Bladder microvascular endothelial cell (primary cell): ENCODE measurements at places on chromosomes 1 and 21. TPM values are rescaled to one million over a fixed set of nuclear protein-coding genes. Genes with fewer than 3 reads are reported as not detected.

S100A3 gene
- total RNA-seq, result 0.50 and 3.1 TPM in 2 replicates

ABCA4 gene
- total RNA-seq, result 2.6 and 260 TPM in 2 replicates

AKIRIN1 gene
- total RNA-seq, result 22.5 and 28.8 TPM in 2 replicates

CR1L gene
- total RNA-seq, result not detected in 2 replicates

C1orf50 gene
- 1.6 and 3.0 TPM in 2 replicates for total RNA-seq

OR10J1 gene
- not detected in 2 replicates for total RNA-seq

VWA5B1 gene
- not detected in 2 replicates for total RNA-seq

AKR7A3 gene
- 0.06 and 0.16 TPM in 2 replicates for total RNA-seq

BGLAP gene
- total RNA-seq, result 0.38 TPM in 1 of 2 replicates, not detected in the other

GBP2 gene
- total RNA-seq, result 53.6 and 75.8 TPM in 2 replicates

ACTN2 gene
- 0.06 TPM in 1 of 2 replicates, not detected in the other for total RNA-seq

SMIM1 gene
- total RNA-seq, result 0.44 and 0.49 TPM in 2 replicates

NEK7 gene
- total RNA-seq, result 37.9 and 66.9 TPM in 2 replicates

TRIM33 gene
- 13.6 and 38.1 TPM in 2 replicates for total RNA-seq

CCDC17 gene
- total RNA-seq, result 0.97 and 1.4 TPM in 2 replicates

ANKRD35 gene
- total RNA-seq, result 0.06 and 0.16 TPM in 2 replicates

SLC45A1 gene
- total RNA-seq, result 0.16 and 1.8 TPM in 2 replicates

NDUFS5 gene
- total RNA-seq, result 464 and 579 TPM in 2 replicates

STMN1 gene
- total RNA-seq, result 119 and 151 TPM in 2 replicates

TFF2 gene
- not detected in 2 replicates for total RNA-seq

PCBP3 gene
- 0.16 and 0.50 TPM in 2 replicates for total RNA-seq

ERICH3 gene
- not detected in 2 replicates for total RNA-seq

ARTN gene
- total RNA-seq, result 0.13 TPM in 1 of 2 replicates, not detected in the other

CCT3 gene
- 453 and 492 TPM in 2 replicates for total RNA-seq

OR2G6 gene
- total RNA-seq, result not detected in 2 replicates

REN gene
- under 0.01 and 0.19 TPM in 2 replicates for total RNA-seq

CAMK2N1 gene
- 4.2 and 5.2 TPM in 2 replicates for total RNA-seq

LAPTM5 gene
- total RNA-seq, result 11.2 and 74.1 TPM in 2 replicates

FCRLB gene
- total RNA-seq, result 0.19 and 0.97 TPM in 2 replicates

VPS26C gene
- 83.1 and 129 TPM in 2 replicates for total RNA-seq

HAO2 gene
- not detected in 2 replicates for total RNA-seq

GBP7 gene
- total RNA-seq, result not detected in 2 replicates

AVPR1B gene
- not detected in 2 replicates for total RNA-seq

OR2L8 gene
- 0.31 TPM in 1 of 2 replicates, not detected in the other for total RNA-seq

GBP4 gene
- total RNA-seq, result 19.1 and 24.8 TPM in 2 replicates

ASTN1 gene
- total RNA-seq, result not detected in 2 replicates

KDF1 gene
- total RNA-seq, result not detected in 2 replicates

ESRRG gene
- total RNA-seq, result under 0.01 TPM in 1 of 2 replicates, not detected in the other

DNALI1 gene
- 0.65 and 1.2 TPM in 2 replicates for total RNA-seq

RNU1-2 gene
- 509 and 6,751 TPM in 2 replicates for total RNA-seq

ALX3 gene
- total RNA-seq, result not detected in 2 replicates

CLCNKB gene
- total RNA-seq, result under 0.01 TPM in 1 of 2 replicates, not detected in the other

GJB4 gene
- not detected in 2 replicates for total RNA-seq
